ENCODE measurements at places on chromosomes 1 and 21. TPM values are rescaled to one million over a fixed set of nuclear protein-coding genes. Genes with fewer than 3 reads are reported as not detected.

- no peak for DNase-seq
Observed at GRCh38 chr1:248009681-248010080, 3.8 kb upstream of the OR2L5 start.

CEP104 gene
- 29.3 TPM for total RNA-seq

GRCh38 chr1:27360159-27361043, 6.4 kb downstream of the MAP3K6 start:
- peak; percentile 57 for DNase-seq

DNA sequence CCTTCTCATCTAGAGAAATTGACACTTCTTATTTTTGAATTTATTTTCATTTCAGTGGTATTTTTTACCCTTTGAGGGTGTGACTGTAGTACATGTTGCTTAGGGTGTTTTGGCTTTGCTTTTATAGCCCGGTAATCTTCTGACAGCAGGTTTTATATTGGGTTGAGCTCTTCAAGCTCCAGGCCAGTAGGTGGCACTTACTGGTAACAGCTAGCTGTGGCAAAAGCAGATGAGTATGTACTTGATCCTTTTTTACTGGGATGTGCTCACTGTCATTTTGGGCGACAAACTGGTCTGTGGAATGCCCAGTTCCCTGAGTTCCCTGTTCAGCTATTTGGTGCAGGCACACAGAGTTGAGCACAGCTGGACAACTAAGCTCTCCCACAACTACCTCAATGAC, 916.2 kb upstream of the B3GALT2 start:
- no peak for DNase-seq

DNA sequence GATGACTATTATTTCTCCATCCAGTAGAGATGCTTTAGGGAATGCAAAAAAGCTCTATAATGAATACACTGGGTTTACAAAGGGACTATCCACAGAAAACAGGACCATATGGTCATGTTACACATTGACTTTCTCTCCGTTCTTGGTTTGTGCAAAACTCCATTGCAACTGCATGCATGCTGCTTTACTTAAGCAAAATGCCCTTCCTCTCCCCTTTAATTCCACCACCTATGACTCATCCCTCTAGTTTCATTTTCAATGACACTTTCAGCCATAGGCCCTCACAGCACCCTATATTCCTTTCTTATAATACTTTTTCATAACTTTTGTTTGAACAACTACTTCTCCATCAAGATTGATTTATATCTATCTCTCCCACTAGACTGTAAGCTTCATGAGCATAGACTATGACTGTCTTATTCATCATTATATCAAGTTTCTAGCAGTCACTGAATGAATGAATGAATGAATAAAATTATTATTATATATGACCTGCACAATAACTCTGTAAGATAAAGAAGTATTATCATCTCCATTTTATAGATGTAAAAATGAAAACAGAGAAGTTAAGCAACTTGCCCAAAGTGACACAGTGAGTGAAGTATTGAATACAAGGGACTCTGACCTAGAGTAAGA, 248.9 kb downstream of the PLPP3 start:
- DNase-seq: no peak

All from activated CD8-positive, alpha-beta T cell treated with anti-CD3 and anti-CD28 coated beads for 36 hours (primary cell).